ENCODE measurements at places on chromosomes 16 and 17.
A peak's percentile ranks its signal among the peaks of the same experiment; 100 is the strongest.

- no peaks in the 10 kb centered on the region for H3K36me3 ChIP-seq
- no peak for DNase-seq
- H3K27ac ChIP-seq, result no peak overlapping the region
- H3K27me3 ChIP-seq, result no peaks in the 10 kb centered on the region
- no peak overlapping the region for H3K4me3 ChIP-seq
- peaks cover 3% of the 10 kb centered on the region for H3K4me1 ChIP-seq
Observed at GRCh38 chr17:73313526-73314127, 1.8 kb upstream of the CDC42EP4 start.

DNA sequence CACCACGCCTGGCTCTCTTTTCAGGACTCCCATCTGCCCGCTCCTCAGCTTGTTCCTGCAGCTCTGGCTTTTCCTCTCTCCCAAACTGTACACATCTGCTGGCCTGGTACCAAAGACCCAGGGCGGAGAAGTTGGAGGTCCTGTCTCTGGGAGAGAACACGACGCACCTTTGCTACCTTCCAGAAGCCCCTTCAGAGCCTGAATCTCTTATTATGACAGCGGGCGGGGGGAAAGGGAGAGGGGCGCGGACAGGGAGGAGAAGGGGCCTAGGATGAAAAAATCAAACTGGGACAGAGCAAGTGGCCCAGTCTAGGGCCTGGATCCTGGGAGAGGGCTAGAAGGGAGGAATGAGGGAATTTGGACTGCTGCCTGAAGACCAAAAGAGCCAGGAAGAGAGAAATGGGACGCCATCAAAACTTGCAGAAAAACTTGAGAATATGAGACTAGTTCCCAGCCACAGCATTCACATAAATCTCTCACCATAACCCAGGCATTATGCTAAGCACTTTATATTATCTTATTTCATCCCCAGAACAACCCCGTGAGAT lies 2.5 kb upstream of the PER1 start:
- no peaks in the 10 kb centered on the region for H3K27me3 ChIP-seq
- H3K36me3 ChIP-seq, result no peaks in the 10 kb centered on the region
- peak overlapping the region; percentile 100 for H3K27ac ChIP-seq
- H3K4me1 ChIP-seq, result peaks cover 36% of the 10 kb centered on the region
- DNase-seq, result no peak
- peak overlapping the region; percentile 97 for H3K4me3 ChIP-seq

- H3K36me3 ChIP-seq, result no peaks in the 10 kb centered on the region
- H3K27me3 ChIP-seq, result peaks cover 3% of the 10 kb centered on the region
- no peak overlapping the region for H3K27ac ChIP-seq
- no peak for DNase-seq
- no peak overlapping the region for H3K4me3 ChIP-seq
Observed at GRCh38 chr17:63519116-63519881, 3.9 kb upstream of the KCNH6 start.

DNA sequence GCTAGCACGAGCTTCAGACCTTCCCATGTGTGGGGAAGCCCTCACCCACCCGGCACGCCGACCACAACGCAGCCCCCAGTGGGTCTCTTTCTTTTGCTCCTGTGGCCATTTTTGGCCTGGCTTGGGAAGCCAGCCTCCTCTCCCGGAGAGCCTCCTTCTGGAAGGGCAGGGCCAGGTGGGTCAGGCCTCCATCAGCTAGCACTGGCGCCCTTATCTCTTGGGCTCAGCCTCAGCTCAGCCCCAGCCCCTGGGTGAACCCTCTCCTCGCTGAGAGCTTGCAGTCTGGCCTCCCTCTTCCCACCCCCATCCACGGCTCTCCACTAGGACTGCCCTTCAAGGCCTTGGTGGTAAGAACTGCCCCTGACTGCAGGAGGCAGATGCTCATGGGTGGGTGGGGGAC lies 14.7 kb upstream of the JPH3 start:
- no peak for DNase-seq

DNA sequence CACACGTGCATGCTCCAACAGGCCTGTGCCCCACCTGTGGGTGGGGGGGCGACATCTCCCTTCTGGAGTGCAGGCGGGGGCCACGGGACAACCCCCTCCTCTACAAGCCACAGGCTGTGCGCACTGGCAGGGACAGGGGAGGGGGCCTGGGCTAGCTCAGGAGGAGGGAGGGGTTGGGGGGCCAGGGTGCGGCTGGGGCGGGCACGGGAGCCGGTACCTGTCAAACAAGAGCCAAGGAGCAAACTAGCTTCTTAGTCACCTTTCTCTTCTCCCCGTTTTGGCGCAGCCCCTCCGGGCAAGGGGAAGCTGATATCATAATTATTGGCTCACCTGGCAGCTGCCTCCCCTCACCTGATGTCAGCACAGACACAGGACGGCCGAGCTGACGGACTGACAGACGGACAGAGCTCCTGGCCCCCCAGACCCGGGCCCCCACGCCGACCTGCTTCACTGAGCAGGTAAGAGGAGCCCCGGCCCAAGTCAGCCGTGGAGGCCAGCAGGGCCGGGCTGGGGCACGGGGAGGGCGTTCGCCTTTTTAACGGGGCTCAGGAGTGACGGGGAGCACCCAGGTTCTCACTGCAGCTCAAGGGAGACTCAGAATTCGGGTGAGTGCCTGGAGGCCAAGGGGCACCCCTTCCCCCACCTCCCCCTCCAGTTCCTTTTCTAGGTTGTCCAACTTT lies at the start of gene FOXN1:
FOXN1 (plus strand) TSS at position 363 of the 680 bp plus-strand sequence. CDS start 17,622 bp downstream, outside the sequence.
- H3K27me3 ChIP-seq, result peaks cover 33% of the 10 kb centered on the region
- no peaks in the 10 kb centered on the region for H3K36me3 ChIP-seq
- no peak within 1 kb of the TSS for H3K4me3 ChIP-seq
- no peak within 1 kb of the TSS for H3K27ac ChIP-seq

DNA sequence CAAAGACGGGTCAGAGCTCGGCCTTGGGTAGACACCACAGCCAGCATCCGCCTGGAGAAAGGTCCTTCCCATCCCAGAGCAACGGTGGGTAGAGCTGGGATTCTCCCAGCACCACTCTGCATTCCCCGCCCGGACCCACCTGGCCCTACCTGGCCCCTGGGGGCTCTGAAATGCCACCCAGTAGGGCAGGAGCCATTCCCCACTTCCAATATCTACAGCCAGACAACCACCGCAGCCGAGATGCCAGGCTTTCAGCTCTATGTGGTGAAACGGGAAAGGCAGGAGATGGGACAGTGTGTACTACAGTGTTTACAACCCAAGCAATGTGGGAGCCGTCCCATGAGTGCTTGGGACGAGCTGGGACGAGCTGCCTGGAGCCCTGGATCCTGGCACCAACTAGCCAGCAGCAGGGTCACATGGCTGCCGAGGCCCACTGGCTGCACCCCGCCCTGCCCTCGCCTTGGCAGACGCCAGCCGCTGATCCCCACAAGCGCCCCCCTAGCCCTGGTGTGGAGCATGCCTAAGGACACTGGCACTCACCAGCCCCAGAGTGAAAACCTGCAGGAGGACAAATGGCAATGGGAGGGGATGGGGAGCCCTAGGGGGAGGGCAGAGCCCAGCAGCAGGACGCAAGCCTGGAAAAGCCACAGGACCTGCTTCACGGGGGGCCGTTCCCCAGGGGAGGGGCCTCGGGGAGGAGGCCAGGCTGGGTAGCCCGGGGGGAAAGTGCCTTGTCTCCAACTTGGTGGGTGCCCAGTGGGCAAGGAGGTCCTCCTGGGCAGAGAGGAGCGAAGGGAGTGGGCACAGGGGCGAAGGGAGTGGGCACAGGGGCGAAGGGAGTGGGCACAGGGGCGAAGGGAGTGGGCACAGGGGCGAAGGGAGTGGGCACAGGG lies 13.5 kb downstream of the TMC6 start:
- H3K27ac ChIP-seq, result no peak overlapping the region
- no peak overlapping the region for H3K4me3 ChIP-seq
- H3K4me1 ChIP-seq, result peaks cover 23% of the 10 kb centered on the region
- DNase-seq, result peak; percentile 50
- H3K36me3 ChIP-seq, result no peaks in the 10 kb centered on the region

- H3K4me1 ChIP-seq, result no peaks in the 10 kb centered on the region
- no peak for DNase-seq
- no peak overlapping the region for H3K4me3 ChIP-seq
- peaks cover 100% of the 10 kb centered on the region for H3K36me3 ChIP-seq
- H3K27me3 ChIP-seq, result no peaks in the 10 kb centered on the region
- no peak overlapping the region for H3K27ac ChIP-seq
Observed at GRCh38 chr17:76048711-76049110, 21.6 kb upstream of the EVPL start.

DNA sequence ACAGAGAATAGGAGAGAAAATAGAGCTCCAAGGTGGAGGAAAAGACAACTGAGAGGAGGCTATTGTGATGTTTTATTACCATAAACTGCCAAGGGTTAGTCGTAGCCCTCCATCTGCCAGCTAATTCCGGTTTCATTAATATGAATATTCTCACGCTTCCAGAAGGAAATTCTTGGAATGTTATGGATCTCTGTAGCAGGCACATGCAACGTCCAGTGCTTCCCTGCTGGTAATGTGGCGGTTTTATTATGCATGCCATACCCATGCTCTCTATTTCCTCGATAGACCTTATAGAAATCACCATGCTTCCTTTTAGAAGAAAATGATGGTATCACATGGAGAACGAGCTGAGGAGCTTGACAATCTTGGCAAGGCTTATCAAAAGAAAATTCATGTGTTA lies 463.6 kb downstream of the MAF start:
- no peaks in the 10 kb centered on the region for H3K4me1 ChIP-seq
- H3K36me3 ChIP-seq, result no peaks in the 10 kb centered on the region
- H3K27me3 ChIP-seq, result no peaks in the 10 kb centered on the region
- no peak for DNase-seq
- H3K27ac ChIP-seq, result no peak overlapping the region
- no peak overlapping the region for H3K4me3 ChIP-seq

DNA sequence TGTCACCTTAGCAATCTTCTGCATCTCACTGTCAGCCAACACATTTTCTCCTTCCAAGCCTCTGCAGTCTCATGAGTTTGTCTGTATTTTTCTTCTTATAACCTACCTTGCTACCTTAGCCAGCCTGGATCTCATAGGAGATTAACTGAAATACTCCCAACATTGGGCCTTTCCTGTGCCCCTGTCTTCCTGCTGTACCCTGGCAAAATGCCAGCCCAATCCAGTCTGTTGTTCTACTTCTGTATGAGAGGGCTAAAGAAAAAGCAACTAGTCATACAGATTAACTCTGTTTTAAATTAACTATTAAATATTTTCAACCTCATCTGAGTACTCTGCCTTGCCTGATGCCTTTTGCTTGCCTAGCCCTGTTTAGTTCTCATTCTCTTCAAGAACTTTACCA lies 18.4 kb downstream of the GOSR1 start:
- peaks cover 98% of the 10 kb centered on the region for H3K36me3 ChIP-seq
- DNase-seq, result no peak
- H3K4me1 ChIP-seq, result no peaks in the 10 kb centered on the region
- H3K4me3 ChIP-seq, result no peak overlapping the region
- H3K27me3 ChIP-seq, result no peaks in the 10 kb centered on the region
- H3K27ac ChIP-seq, result no peak overlapping the region

DNA sequence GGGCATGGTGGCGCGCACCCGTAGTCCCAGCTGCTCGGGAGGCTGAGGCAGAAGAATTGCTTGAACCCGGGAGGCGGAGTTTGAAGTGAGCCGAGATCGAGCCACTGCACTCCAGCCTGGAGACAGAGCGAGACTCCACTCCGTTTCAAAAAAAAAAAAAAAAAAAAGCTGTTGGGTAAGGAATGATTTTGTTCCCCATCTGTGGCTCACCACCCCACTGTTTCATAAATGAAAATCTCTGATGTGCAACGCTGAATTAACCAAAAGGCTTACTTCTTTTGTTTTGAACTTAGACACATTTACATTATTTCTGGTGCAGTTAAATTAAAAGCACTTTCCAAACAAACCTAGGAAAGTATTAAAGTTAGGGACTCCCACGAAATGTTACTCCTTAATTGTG lies 1.2 kb upstream of the METTL9 start:
- peak overlapping the region; percentile 92 for H3K4me3 ChIP-seq
- no peaks in the 10 kb centered on the region for H3K36me3 ChIP-seq
- H3K4me1 ChIP-seq, result peaks cover 32% of the 10 kb centered on the region
- DNase-seq, result no peak

GRCh38 chr16:58499615-58500351 lies at the start of gene NDRG4:
TSS of gene NDRG4 (plus strand) at chr16:58500143. CDS start at chr16:58500249, 106 bp downstream.
- no peaks in the 10 kb centered on the region for H3K36me3 ChIP-seq
- no peak within 1 kb of the TSS for H3K4me3 ChIP-seq
- DNase-seq, result no peak
- H3K27me3 ChIP-seq, result peaks cover 20% of the 10 kb centered on the region
- H3K4me1 ChIP-seq, result no peaks in the 10 kb centered on the region
- H3K27ac ChIP-seq, result no peak within 1 kb of the TSS

DNA sequence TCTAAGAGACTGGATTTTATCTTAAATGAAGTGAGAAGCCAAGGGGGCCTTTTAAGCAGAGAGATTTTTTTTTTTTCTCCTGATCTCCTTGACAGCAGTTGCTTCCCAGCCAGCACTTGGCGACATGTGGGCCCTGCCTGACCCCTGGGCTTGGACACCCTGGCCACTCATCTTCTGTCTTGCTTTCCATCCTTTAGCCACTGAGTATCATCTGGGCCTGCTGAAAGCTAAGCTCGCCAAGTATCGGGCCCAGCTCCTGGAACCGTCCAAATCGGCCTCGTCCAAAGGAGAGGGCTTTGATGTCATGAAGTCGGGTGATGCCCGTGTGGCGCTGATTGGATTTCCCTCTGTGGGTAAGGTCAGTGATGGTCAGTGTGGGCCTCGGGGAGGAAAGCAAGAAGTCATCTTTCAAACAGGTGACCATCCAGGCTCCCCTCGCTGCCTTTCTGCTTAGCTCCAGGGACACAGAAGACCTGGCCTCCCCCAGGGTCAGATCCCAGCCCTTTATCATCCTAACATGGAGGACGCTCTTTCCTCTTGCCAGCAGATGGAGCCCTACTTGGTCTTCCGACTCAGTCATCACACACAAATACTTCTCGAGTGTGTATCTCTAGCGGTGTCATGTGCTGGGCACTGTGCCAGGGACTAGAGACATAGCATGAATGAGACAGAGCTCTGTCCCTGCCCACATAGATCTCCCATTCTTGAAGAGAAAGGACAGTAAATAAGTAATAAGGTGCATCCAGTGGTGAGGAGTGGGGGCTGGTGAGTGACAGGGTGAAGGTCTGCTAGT lies 6.1 kb downstream of the DRG2 start:
- H3K4me1 ChIP-seq, result peaks cover 7% of the 10 kb centered on the region
- H3K4me3 ChIP-seq, result no peak overlapping the region
- no peaks in the 10 kb centered on the region for H3K36me3 ChIP-seq

DNA sequence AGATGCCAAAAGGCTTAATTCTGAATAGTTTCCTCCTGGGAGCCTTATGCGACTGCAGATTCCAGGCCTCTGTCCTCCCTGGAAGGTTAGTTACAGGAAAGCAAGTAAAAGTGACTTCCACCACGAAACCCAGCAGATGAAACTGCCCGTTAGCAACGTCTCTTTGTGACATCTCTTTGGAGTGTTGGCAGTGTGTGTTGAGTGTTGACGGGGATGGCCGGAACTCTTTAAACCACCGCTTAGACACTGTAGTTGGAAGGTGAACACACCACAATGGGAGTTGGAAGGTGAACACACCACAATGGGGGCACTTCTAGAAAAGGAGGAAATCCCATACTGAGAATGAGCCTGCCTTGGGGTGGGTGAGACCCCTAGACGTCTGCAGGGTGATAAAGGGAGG lies 858 bp downstream of the SKAP1 start:
- DNase-seq, result no peak
- H3K4me1 ChIP-seq, result no peaks in the 10 kb centered on the region
- H3K27me3 ChIP-seq, result peaks cover 53% of the 10 kb centered on the region
- H3K27ac ChIP-seq, result no peak overlapping the region
